ENCODE measurements at places on chromosomes 16 and 17.
A peak's percentile ranks its signal among the peaks of the same experiment; 100 is the strongest.

DNA sequence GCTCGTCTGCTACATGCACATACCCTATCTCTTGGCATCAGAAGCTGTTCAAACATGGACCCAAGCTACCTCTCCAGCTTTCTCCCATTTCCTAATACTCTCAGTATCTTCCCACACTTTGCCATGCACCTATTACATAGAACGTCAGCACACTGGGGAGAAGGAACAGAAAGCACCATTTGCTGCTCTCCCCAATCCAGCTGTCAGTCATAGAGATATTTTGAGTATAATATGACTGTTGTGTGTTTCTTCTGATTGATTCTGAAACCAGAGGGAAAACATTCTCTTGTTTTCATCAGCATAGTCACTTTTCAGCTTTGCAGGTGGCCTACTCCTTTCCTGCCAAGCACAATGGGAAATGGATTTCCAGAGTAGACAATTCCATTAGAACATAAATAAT lies 107.1 kb downstream of the ADAMTS18 start:
- no peak for DNase-seq

GRCh38 chr16:11973070-11973469 lies 3.5 kb upstream of the SNX29 start:
- DNase-seq = no peak

- peak; percentile 58 for DNase-seq
Observed at GRCh38 chr17:29640413-29640812, 17.7 kb upstream of the CORO6 start.

DNA sequence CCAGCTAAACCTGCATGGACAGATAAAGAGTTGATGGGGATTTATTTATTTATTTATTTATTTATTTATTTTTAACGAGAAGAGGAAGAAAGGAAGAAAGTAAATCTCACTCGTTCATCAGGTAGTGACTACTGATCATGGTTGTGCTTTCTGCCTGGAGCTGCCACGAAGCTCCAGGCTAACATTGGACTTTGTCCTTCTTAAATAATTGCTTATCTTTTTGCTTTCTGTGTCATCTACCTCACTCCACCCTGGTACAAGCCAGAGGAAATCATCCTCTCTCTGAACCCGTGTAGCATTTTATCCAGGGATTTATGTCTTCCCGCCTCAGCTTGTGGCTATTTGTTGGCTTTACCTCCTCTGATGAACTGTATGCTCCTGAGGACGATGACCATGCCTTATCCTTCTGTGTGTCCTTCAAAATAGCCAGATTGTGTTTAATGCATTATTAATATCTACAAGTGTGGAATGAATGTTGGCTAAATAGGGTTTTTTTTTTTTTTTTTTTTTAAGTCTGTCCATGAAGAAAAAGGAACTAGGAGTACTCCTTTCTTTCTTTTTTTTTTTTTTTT lies 8.0 kb upstream of the SLC12A3 start:
- no peak for DNase-seq

- DNase-seq = no peak
Observed at GRCh38 chr16:51443934-51444333, 292.9 kb upstream of the SALL1 start.

GRCh38 chr16:70428178-70428998 lies 10.5 kb downstream of the ST3GAL2 start:
- peak; percentile 66 for DNase-seq

GRCh38 chr17:45016237-45016636 lies 35.2 kb downstream of the DCAKD start:
- DNase-seq = no peak

GRCh38 chr16:72787514-72788268 lies 260.2 kb downstream of the ZFHX3 start:
- DNase-seq = peak; percentile 48

- DNase-seq = no peak
Observed at GRCh38 chr17:50076591-50077235, 18.4 kb upstream of the PDK2 start.

DNA sequence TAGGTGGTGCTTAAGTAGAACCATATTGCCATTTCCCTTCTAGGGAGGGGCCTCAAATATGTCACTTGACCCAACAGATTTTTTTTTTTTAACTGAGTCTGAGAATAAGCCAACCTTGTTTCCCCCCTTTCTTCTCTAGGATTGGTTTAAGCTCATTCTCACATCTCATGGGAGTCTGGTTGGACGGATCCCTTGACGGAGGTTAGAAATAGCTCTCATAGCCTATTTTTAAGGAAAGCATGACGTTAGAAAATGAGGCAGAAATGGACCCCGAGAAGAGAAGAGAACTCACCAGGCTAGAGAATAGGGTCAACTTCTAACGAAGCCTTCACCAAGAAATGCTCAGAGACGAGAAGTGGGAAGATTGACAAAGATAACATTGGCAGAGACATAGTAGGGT lies 95.1 kb upstream of the ZFHX3 start:
- no peak for DNase-seq

GRCh38 chr17:14033166-14033565 lies 36.1 kb upstream of the COX10 start:
- DNase-seq = no peak

- DNase-seq = no peak
Observed at GRCh38 chr17:47719411-47720152, 13.5 kb upstream of the TBX21 start.

DNA sequence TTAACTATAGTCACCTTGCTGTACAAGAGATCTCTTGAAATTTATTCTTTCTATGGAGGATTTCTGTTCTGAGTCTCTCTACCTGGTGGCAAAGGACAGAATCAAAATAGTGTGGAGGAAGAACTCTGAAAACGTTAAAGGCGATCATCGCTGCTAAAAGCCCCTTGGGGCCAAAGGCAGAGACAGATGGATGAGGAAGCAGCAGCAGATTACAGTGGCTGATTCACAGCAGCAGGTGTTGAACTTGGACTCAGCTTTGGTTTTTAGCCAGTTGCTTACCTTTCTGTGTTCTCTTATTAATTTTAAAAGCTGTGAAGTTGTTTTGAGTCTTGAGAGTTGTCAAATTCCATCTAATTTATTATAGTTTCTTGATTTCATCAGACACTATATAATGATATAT lies 956.1 kb upstream of the GOT2 start:
- no peak for DNase-seq

GRCh38 chr17:76841776-76842405 lies 26.3 kb upstream of the MGAT5B start:
- DNase-seq = no peak

DNA sequence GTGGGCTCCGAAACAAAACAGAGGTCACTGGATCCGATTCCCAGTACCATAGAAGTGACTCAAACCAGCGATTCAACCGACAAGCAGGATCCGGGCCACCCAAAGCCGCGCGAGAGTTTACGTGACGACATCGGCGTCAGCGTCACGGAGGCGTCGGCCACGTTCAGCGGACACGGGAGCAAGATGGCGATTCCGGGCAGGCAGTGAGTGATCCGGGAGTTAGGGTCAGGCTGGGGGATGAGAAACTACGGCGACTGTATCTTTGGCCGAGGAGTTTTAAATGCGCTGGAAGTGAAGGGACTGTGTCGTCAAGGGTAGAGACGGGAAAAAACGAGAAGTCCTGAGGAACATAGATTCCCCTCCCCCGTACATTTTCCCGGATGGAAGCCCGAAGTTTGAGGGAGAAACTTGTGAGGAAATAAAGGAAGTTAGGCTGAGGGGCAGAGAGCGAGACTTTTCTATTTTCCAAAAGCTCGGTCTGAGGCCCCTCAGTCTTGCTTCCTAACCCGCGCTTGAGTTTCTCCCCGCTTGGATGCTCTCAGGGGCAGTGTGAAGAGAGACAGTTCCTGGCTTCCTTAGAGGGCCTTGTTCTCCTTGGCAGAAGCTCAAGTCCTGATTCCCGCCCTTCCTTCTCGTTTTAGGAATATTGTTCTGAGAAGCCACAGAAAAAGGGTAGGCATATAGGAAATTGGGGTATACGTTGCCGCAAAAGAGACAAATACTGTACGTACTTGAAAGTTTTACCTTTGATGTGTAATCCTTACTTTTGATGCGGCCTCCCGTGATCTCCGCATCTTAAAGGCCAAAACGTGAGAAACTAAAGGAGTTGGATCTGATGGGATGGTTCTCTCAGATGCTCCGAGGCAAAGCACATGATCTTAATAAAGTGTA lies at the start of gene NSRP1:
Gene NSRP1 (plus strand): TSS at position 156 of the 891 bp plus-strand sequence. CDS start 28 bp downstream, at position 184.
- peak; percentile 88 for DNase-seq

GRCh38 chr17:81858967-81859905 lies 1.1 kb downstream of the P4HB start:
- no peak for DNase-seq

DNA sequence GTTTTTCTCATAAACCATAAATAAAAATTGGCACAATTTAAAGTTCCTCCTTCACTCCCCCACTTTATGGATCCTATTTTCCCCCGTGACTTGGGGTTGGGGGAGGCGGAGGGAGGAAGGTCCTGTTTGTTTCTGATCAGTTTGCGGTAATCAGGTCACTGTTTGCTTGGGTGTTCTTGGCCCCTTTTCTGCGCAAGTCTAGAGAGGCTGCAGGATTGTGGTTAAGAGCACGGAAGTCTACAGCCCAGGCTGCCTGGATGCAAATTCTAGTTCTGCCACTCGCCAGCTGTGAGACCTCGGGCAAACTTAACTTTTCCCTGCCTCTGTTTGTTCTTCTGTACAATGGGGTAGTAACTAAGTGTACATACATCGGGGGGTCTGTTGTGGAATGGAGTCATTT lies 12.1 kb downstream of the ATP2C2 start:
- no peak for DNase-seq

DNA sequence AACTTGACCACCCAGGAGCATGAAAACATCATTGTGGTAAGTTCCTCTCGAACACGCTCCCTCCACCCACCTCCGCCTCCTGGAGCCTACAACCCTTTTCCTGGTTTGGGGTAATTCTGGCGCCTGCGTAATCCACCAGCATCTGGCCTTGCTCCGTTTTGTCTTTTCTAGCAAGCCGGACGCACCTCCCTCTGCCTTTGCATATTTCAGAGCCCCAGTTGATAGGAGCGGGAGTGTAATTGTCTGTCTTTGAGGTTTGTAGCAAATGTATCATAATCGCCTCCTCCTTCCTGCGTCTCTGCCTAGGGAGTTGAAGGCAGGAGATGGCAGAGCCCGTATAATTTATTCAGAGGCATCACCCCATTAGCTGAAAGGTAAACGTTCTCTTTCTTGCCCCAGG lies 121.3 kb upstream of the PLCG2 start:
- no peak for DNase-seq

- DNase-seq = peak; percentile 83
Observed at GRCh38 chr16:11781773-11782172, 15.3 kb downstream of the ZC3H7A start.

DNA sequence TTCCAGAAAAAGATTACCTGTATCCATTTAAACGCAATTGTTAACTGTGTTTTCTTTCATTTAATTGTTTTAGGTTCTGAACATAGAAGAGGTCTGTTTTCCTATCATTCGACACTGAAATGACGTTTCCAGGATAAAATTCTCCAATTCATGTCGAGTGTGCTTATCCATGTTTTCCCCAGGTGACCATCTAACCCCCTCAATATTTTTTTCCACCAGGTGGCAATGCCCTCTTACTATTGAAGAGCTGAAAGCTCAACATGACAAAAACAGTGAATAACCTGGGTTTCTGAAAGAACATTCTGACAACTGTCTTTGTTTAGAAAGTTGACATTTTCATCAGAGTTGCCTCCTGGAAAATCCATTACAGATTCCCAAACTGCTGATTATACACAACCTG lies 948.7 kb downstream of the KCNJ2 start:
- peak; percentile 30 for DNase-seq

GRCh38 chr16:29726845-29727377 lies 18.9 kb downstream of the C16orf54 start:
- DNase-seq = no peak

All from foreskin keratinocyte (primary cell).